ENCODE measurements at places on chromosomes 5 and 9.
A peak's percentile ranks its signal among the peaks of the same experiment; 100 is the strongest.

- no peak for DNase-seq
Observed at GRCh38 chr5:108629779-108630528, 117.7 kb upstream of the FER start.

GRCh38 chr5:72234265-72234700 lies 85.8 kb downstream of the MRPS27 start:
- peak; percentile 47 for DNase-seq

DNA sequence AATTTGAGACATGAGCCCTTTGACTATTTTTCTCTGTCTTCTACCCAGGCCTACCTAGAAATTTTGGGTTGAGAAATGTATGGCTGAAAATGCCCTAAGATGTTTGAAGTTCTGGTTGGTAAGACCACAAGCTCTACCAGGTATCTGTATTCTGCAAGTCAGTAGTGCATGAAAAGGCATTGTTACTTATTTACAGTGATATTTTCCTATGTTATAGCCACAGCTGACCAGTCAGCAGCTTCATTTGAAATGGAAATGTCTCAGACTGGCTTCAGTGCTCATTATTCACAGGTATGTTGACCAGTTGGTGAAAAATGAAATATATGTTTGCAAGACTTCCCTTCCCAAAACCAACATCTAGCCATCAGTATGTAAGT lies 91.9 kb upstream of the ITGA2 start:
- no peak for DNase-seq

- no peak for DNase-seq
Observed at GRCh38 chr5:62305358-62305714, 670 bp upstream of the KIF2A start.

GRCh38 chr5:117102591-117102990 lies 528.0 kb upstream of the SEMA6A start:
- DNase-seq, result no peak

DNA sequence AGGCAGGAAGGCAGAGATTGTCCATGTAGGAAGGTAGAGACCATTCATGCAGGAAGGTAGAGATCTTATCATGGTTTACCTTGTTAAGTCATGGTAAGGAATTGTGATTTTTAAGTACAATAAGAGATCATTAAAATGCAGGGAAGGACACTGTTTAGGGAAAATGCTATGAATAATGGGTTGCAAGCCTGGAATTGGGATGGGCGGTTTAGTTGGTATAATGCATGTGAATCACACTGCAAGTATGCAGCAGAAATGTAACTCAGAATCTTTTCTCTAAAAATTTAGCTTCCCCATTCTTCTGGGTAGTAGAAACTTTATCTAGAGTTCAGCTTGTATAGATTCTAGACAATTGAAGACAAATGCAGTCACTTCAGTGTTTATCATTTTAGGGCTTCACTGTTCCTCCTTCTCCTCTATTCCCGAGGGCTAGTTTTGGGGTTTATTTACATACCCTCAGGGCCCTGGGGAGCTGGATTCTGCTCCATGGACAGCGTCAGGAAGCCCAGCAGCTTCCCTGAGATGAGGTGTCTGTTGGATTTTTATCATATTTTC lies 212.0 kb downstream of the SREK1 start:
- no peak for DNase-seq

DNA sequence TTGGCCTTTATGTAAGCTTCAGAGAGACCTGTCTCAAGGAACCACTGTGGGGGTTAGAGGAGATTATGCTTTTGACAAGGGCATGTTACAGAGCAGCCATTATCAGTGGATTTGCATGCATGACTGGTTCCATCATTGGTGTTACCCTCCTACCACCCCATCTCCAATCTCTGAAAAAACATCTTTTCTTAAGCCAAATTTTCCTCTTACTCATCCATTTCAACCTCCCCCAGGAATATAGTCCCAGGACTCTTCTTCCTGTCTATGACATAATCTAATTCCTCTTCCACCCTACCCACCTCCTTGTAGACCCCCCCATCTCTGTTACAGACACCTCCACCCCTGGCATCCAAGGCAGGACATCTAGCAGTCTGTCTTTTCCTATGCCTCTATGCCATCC lies 33.1 kb upstream of the ADRB2 start:
- DNase-seq, result no peak

- DNase-seq, result no peak
Observed at GRCh38 chr5:82859451-82860140, 217.6 kb downstream of the TMEM167A start.

DNA sequence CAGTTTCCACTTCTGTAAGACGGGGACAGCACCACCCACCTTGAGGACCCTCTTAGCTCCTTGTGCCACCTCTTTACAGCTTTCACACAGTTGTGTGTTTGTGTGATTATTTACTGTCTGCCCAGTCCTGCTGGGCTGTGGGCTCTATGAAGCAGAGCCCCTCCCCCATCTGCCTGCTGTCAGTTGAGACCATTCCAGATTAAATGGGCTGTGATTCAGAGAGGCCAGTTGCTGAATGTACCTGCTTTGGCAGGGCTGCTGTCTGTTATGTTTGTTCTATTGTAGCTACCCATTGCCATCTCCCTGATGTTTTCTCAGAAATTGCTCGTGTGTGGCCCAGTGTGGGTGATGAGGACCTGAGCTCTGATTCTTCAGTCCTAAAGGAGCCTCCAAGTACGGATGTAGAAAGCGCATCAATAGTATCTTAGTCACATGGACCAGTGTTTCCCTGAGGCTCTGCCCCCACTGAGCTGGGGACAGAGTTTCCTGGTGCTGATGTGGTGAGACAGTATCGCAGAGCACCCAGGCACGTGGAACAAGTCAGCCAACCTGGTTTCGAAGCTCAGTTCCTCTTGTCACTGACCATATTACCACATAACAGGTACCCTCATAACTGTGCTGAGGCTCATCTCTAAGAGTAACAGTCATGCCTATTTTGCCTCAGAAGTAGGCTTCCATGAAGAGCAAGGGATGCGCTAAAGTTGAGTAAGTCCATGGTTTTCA lies 3.7 kb downstream of the ANGPTL2 start:
- DNase-seq, result peak; percentile 65

DNA sequence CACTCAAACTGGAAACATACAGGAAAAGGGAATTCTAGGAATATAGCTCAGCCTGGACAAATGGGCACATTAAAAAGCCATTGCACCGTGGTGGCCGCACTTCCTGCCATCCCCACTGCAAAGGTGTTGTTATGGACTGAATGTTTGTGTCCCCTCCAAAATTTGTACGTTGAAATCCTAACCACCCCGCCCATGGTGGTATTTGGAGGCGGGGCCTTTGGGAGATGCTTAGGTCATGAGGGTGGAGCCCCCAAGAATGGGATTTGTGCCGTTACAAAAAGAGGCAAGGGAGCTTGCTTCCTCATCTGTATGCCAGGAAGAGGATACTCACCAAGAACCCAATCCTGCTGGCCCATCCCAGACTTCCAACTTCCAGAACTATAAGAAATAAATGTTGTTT lies 1.1 kb upstream of the CMBL start:
- no peak for DNase-seq

DNA sequence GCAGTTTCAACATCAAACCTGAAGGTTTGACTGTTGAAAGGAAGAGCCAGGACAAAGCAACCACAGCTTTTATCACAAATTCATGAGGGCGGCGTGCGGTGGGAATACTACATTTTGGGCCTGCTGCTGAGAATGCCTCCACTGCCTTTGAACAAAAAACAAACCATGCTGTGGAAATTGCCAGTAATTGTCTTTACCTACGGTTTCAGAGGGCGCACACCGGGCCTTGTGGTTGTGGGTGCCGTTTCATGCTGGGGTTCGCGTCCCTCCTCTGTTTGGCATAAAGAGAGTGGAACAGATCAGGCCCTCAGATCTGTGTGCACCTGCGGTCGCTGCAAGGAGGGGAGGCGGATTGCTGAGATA lies 27.6 kb upstream of the TCF7 start:
- DNase-seq, result no peak

DNA sequence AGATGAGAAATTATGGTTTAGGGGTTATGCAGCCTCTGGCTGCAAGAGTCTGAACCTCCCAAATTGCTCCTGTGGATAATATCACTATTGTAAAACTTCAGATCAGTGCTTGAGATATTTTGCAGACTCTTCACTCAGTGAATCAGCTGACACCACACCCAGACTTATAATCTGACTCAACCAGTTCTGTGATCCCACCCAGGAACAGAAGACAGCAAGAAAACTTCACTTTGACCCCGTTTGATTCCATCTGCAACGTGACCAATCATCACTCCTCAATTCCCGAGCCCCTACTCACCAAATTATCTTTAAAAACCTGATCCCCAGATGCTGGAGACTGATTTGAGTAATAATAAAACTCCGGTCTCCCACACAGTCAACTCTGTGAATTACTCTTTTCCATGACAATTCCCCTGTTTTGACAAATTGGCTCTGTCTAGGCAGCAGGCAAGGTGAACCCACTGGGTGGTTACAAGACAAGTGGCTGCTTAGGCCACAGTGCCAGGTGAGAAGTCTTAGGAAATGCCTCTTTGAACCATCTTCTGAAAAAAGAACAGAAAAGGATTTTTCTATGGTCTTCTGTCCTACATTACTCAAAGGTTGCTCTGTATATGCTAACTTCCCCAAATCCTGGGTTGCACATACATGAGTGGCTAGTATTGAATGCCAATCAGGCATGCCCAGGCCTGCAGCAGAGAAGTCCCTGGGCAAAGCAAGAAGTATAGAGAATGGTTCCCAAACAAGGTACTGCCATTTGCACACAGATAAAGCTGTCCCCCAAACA lies 588.0 kb downstream of the PRELID2 start:
- DNase-seq, result no peak

DNA sequence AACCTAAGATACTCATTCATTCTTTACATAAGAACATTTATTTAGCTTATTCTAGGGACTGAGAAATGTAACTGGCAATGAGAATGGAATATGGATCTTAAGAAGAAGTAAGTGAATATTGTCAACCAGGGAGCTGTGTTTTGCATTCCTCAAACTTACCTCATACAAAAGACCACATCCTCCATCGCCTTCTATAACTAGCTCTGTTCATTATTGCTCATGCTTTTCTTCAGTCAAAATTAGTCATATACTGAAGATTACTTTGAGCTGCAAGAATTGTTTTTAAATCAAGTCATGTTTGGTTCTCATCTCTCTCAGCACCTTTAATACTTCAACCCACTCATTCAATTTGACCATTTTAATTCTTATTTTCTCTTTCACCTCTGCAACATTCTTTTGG lies 140.3 kb upstream of the RASA1 start:
- DNase-seq, result no peak

DNA sequence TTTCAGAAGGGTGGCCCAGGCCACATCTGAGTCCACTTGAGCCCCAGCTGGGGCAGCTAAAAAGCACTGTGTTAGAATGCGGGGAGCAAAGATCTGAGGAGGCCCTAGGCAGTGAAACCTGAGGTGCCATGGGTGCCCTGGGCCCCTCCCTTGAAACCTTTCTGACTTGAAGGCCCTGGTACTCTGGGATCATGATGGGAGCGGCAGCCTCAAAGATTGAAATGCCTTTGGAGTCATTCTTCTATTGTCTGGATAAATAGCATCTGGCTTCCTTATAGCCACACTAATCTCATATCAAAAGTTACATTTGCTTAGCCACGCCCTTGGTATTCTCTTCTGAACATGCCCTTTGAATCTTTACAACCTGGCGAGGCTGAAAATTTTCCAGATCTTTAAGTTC lies 7.7 kb upstream of the SEMA5A start:
- no peak for DNase-seq

GRCh38 chr5:84259283-84260045 lies 125.2 kb downstream of the EDIL3 start:
- DNase-seq, result no peak

DNA sequence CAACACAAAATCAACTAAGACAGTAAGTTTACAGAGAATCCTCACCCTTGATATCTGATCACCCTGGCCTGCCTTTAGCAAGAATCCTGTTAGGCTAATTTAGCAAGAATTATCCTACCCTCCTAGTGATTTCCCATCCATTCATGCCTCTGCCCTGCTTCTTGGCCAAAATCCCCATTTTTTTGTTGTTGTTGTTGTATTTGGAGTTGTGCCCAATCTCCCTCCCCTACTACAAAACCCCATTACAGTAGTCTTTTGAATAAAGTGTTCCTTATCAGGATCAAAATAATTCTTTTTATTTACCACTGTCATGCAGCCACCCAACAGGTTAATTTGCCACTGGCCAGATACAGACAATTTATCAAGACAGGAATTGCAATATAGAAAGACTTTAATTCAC lies 58.5 kb upstream of the CLINT1 start:
- no peak for DNase-seq

DNA sequence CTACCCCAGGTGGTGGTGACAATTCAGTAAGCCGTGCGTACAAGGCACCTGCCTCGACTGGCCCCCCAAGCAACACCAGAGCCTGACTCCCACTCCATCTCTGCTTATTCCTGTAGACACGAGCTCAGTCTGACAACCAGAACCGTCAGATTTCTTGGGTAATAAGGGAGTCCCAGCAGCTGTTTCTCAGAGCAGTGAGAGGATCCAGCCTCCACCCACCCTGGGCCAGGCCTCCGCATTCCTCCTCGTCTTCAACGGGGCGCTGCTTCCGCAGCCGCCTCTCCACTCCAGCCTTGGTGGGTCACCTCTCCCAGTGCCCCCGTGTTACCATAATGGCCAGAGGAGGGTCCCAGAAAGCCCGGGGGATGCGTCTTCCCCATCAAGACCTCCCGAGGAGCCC lies 27.7 kb upstream of the GFPT2 start:
- DNase-seq, result no peak

DNA sequence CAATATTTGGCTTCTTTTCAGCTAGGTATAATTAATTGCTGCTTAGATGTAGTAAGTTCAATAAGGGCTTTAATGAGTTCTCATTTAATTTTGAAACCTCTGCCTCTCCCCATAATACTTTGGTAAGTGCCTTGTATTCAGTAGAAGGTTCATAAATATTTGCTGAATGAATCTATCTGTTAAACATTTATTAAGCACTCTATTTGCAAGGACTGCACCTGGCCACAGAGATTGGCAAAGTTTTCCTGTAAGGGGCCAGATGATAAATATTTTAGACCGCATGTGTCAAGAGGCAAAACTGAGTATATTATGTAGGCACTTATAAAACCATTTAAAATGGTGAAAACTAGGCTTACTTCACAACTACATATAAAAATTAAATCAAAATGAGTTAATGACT lies 19.0 kb upstream of the GNA14 start:
- no peak for DNase-seq

DNA sequence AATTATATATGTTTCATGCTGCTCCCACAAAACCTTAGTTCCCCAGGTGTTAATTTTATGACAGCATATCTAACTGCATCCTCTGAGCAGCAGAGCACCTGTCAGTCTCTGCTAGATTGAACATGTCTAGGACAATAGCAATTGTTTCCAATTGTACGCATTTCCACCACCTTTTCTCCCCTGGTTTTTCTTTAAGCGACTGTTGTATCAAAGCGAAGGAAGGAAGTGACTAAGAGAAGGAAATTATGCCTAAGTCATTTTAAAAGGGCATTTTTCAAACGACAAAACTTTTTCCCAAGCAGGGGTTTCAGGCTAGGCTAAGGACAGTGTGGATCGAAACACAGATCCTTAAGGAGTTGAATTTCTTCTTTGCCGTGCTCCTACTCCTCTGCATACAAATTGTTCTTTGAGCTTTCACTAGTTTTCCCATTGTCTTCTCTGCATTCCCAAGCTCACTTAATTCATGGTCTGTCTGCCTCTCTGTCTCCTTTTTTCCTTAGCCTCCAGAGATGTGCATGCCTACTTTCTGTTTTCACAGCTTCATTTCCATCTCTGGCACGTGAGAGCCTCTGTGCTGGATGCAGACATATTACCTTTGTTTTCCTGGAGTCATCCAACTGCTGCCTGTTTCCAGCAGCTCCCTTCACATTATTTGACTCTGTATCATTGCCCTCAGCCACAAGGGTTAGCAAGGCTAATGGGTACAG lies 39.4 kb upstream of the STARD4 start:
- DNase-seq, result no peak

All from GM13977 (cell line).